ENCODE measurements at places on chromosomes 1 and 21. TPM values are rescaled to one million over a fixed set of nuclear protein-coding genes. Genes with fewer than 3 reads are reported as not detected.
A peak's percentile ranks its signal among the peaks of the same experiment; 100 is the strongest.

PLEKHN1 gene
- 2.3 TPM for total RNA-seq

DNA sequence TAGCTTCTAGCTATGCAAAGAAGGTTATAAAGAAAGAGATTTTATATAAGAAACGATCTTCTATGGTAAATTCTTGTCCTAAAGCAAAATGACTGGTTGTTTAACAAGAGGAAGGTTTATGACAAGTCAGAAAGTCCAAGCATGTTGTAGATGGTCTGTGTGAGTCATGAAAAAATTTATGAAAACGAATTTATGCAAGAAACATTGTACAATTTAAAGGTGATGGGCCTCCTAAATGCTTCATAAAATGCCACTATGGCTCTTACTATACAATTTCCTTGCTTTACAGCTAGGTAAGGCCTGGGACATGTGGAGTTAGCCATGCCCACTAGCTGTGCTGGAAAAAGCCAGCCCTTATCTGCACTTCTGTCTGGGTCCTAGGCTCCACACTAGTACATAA lies 125.4 kb downstream of the PTGER3 start:
- H3K4me3 ChIP-seq, result no peak overlapping the region
- DNase-seq, result no peak
- H3K4me1 ChIP-seq, result no peaks in the 10 kb centered on the region
- no peaks in the 10 kb centered on the region for H3K36me3 ChIP-seq
- H3K27ac ChIP-seq, result no peak overlapping the region

C1orf226 gene
- total RNA-seq, result 0.19 TPM

FAM151A gene
- total RNA-seq, result not detected

- DNase-seq, result no peak
- H3K36me3 ChIP-seq, result peaks cover 6% of the 10 kb centered on the region
- H3K4me3 ChIP-seq, result peak overlapping the region; percentile 87
- peaks cover 27% of the 10 kb centered on the region for H3K4me1 ChIP-seq
Measured at GRCh38 chr1:108961752-108962486, 1.4 kb downstream of the CLCC1 start.

DNA sequence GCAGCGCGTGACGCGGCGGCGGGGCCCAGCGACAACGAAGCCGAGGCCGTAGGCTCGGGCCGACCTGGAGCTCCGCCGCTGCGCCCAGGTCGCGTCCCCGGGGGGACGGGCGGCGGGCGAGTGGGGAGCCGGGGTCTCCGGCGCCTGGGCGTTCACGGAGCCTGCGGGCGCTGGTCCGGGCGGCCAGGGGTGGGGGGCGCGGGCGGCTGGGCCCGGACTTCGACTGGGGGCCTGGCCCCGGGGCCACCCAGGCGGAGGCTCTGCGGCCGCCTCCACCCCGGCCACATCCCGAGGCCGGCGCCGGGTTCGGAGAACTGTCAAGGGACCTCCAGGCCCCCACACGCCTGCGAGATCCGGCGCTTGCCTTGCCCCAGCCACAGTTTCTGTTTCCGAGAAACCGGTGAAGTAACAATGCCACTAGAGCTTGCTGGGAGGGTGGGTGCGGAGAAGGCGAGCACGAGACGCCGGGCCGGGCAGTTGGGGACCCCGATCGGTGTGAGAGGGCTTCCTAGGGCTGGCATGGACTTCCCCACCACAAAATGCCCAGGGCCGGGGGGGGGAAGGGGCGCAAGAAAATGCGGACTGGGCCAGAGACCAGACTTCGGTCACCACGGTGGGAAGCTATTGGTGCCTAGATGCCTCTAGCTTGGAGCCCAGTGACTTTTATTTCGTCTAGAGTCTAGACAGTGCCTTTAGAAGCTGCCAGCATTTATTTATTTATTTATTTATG lies 501 bp downstream of the FBXO6 start:
- H3K27me3 ChIP-seq, result no peaks in the 10 kb centered on the region
- H3K36me3 ChIP-seq, result peaks cover 1% of the 10 kb centered on the region
- peak overlapping the region; percentile 81 for H3K27ac ChIP-seq
- H3K4me1 ChIP-seq, result peaks cover 4% of the 10 kb centered on the region

IL23R gene
- total RNA-seq, result 8.0 TPM

S100A2 gene
- total RNA-seq, result 5.0 TPM

- H3K27me3 ChIP-seq, result no peaks in the 10 kb centered on the region
- H3K4me3 ChIP-seq, result no peak overlapping the region
- peaks cover 7% of the 10 kb centered on the region for H3K36me3 ChIP-seq
- H3K27ac ChIP-seq, result no peak overlapping the region
- DNase-seq, result no peak
Measured at GRCh38 chr1:70358921-70359564, 4.5 kb upstream of the ANKRD13C start.

DNA sequence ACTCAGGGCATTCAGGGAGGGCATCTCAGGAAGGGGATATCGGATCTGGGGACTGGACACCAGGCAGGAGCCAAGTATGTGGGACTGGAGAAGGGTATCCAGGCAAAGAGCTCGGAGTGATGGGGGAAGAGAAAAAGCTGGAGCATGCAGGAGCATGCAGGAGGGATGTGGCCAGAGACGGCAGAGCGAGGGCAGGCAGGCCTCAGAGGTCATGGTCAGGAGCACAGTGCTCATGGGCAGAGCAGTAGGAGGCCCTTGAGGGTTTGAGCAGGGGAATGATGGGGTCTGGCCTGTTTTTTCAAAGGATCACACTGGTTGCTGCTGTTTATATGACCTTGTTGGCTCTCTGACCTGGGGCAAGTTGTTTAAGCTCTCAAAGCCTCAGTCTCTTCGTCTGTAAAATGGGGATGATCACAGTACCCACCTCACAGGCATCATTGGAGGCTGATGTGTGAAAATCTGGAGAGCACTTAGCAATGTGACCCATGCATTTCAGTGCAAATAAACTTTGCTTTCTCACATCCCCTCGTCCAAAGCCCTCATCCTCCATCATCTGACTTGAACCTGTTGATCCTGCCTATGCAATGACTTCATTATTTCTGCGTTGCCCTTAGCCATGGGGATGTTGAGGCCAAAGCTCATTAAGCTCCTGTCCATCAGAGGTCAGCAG lies 273.1 kb downstream of the MATN1 start:
- H3K4me1 ChIP-seq, result no peaks in the 10 kb centered on the region
- no peak overlapping the region for H3K27ac ChIP-seq
- DNase-seq, result no peak
- peaks cover 14% of the 10 kb centered on the region for H3K27me3 ChIP-seq

RSPO1 gene
- total RNA-seq, result not detected

DNA sequence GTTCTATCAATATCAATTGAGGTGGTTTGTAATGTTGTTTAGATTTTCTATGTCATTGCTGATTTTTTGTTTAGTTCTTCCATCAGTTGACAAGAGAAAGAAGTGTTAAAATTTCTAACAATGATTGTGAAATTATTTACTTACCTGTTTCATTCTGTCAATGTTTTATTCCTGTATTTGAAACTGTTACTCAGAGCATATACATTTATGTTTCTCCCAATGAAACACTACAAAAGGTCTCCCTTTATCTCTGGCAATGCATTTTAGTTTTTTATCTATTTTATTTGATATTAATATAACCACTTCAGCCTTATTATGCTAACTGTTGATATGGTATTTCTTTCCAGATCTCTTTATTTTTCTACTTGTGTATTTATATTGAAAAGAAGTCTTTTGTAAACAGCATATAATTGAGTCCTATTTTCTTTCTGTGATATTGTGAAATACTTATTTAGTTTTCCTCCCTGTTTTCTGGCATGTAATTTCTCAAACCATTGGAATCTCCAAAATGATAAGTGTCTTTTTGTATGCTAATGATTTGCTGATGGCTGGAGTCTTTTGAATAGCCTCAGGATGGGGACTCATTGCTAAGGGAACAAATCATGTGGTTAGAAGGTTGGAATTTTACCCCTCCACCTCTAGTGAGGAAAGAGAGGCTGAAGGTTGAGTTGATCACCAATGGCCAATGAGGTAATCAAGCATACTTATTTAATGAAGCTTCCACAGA lies 122.0 kb downstream of the ADSS2 start:
- no peak overlapping the region for H3K4me3 ChIP-seq
- DNase-seq, result no peak
- no peaks in the 10 kb centered on the region for H3K4me1 ChIP-seq
- no peak overlapping the region for H3K27ac ChIP-seq
- H3K27me3 ChIP-seq, result peaks cover 27% of the 10 kb centered on the region
- peaks cover 2% of the 10 kb centered on the region for H3K36me3 ChIP-seq

DNA sequence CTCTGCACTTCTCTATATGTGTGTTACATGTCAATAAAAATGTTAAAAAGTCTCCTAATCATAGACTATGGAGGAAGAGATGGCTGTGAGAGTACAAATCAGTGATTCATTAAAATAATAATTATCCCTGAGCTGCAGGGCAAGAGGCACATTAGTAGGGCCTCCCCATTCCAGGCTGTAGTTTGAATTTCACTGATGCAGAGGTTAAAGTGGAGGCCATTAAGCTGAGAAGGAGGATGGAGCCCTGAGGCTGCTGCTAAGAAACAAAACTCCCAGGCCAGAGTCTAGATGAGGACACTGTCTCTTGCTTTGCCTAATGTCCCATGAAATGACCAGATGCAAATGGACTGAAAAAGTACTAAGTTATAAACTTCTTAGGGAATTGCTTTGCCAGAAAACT lies 89.1 kb upstream of the WDR26 start:
- no peaks in the 10 kb centered on the region for H3K4me1 ChIP-seq
- H3K27ac ChIP-seq, result no peak overlapping the region
- no peak overlapping the region for H3K4me3 ChIP-seq
- no peaks in the 10 kb centered on the region for H3K27me3 ChIP-seq
- no peak for DNase-seq

- H3K4me3 ChIP-seq, result no peak overlapping the region
- H3K4me1 ChIP-seq, result no peaks in the 10 kb centered on the region
- H3K27ac ChIP-seq, result no peak overlapping the region
- peaks cover 28% of the 10 kb centered on the region for H3K27me3 ChIP-seq
- no peak for DNase-seq
Measured at GRCh38 chr1:156668801-156669637, 8.2 kb downstream of the NES start.

DNA sequence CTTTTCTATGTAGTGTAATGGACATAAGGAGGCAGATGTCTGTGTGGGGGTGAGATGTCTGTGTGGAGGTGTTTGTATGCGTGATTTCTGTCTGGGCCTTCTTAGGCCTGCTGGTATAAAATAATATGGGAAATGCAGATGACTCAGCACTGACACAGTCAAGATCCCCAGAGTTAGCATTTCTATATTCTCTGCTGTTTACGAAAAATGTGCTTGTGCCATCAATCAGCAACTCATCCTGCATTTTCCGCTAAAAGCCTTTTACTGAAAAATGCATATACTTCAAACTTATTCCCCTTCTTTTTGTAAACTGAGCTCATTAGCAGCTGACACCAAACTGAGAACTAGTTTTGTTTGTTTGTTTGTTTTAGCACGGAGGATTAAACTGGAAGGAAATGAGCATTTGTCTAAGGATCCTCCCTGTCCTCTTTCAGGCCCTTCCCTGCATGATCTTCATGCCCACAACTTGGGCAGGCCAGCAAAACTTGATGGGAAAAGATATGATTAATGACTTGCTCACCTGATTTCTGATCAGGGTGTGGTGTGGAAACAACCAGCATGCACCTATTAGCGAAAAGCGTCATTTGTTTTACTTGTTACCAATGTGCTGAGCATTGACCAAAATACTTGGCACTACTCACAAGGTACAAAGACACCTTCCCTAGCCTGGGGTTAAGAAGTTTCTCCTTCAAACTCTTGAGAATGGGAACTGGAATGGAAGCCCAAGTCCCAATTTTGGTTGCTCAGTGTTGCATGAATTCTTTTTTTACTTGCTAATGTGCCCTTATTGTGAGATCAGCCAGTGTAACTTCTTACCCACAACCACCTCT lies 77.4 kb downstream of the NDUFS5 start:
- H3K4me1 ChIP-seq, result peaks cover 36% of the 10 kb centered on the region
- no peaks in the 10 kb centered on the region for H3K36me3 ChIP-seq
- H3K4me3 ChIP-seq, result peak overlapping the region; percentile 2
- H3K27ac ChIP-seq, result no peak overlapping the region
- no peak for DNase-seq
- H3K27me3 ChIP-seq, result peaks cover 9% of the 10 kb centered on the region

All from activated T-cell treated with anti-CD3 and anti-CD28 coated beads, Interleukin-2, amount 50 U/mL, for 72 hours (primary cell).